Heart left ventricle (tissue), 16 donors: ENCODE measurements at places on chromosomes 11 and 22. TPM values are rescaled to one million over a fixed set of nuclear protein-coding genes. Genes with fewer than 3 reads are reported as not detected.

Gene OR6T1
- not detected for polyA plus RNA-seq

DNA sequence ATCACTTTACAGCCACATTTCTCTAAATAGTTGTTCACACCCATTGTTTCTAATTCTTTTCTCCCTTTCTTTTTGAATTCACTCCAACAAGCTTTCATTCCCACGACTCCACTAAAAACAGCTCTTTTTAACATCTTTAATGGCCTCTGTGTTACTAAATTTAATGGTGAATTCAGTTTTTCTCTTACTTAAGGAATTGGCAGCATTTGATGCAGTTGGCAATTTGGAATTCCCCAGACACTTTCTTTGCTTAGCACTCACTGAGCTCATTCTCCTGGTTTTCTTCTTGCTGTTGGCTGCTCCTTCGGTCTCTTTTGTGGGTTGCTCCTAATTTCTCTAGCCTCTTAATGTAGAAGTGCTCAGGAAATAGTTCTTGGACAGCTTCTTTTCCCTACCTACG lies 40.5 kb upstream of the OR9Q1 start:
- no peak for DNase-seq

GRCh38 chr11:34191578-34191977 lies 86.1 kb downstream of the NAT10 start:
- DNase-seq, result no peak

DNA sequence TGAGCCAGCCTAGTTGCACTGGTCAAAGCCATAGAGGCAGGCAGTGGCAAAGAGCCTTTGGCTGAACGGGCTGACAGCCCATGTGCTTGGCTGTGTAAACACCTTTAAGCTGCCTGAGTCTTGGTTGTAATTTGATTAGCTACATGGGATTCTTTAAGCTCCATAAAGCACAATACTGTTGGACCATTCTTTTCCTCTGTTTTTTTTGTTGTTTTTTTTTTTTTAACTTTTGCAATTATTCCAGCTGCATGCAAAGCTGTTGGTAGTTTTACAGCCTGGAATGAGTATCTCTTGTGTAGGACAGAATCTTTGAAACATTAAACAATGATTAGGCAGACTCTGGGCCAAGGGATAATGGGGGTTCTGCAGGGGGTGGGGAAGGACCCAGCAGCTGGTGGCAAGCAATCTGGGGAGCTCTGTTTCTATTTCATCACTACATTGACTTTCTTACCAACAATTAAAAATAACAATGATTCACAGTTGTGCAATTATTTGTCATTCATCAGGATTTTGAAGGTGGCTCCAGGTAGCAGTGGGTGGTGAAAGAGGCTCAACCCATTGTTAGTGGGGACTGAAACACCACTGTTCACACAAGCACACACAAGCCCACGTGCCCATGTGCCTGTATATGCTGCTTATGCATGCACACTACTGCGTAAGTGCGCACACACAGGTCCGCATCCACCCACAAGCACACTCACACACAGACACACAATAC lies 69.5 kb upstream of the CSNK2A3 start:
- no peak for DNase-seq

Gene OR52I2
- polyA plus RNA-seq, result not detected

Gene BRSK2
- 0.26 TPM for polyA plus RNA-seq

Gene VPREB1
- not detected for polyA plus RNA-seq

Gene KDM4E
- polyA plus RNA-seq, result not detected
